ENCODE measurements at places on chromosomes 1 and 21.
A peak's percentile ranks its signal among the peaks of the same experiment; 100 is the strongest.

GRCh38 chr1:212655668-212656440 lies 43.8 kb downstream of the BATF3 start:
- DNase-seq, result peak; percentile 44

GRCh38 chr1:78091215-78091813 lies 45.5 kb downstream of the GIPC2 start:
- no peak for DNase-seq

DNA sequence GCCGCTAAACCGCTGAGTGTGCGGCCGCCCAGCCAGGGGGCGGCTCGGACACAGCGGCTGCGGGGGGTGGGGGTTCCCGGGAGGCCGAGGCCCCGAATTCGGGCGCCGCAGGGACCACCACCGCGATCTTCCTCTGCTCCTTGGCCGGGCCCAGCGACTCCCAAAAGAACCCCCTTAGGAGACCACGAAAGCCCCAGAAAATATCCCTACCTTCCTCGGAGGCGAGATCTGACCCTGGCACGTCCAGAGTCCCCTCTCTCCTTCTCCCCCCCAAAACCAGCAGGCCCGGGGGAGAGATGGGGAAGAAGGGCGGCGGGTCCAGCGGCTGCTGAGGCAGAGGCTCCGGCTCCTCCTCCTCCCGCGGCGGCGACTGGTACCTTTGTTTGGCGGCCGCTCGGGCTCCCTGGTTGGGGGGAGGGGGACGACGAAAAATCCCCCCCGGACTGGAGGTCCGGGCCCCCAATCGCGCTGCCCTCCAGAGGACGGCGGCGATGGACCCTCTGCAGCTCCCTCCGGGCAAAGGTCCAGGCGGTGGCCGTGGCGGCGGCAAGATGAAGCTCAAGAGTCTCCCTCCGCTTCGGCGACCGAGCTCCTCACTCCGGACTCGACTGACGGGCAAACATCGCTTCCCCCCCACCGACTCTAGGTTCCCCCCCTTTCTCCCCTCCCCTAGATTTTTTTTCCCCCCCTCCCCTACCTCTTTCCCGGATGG lies at the start of gene ARID4B:
ARID4B (minus strand) TSS at position 621 of the 712 bp plus-strand sequence. CDS start 1,260 bp downstream, outside the sequence.
- DNase-seq, result peak; percentile 99

GRCh38 chr1:30102605-30103004 lies 620.8 kb downstream of the MATN1 start:
- no peak for DNase-seq

- no peak for DNase-seq
Observed at GRCh38 chr1:27928216-27928954, 6.4 kb upstream of the SMPDL3B start.

DNA sequence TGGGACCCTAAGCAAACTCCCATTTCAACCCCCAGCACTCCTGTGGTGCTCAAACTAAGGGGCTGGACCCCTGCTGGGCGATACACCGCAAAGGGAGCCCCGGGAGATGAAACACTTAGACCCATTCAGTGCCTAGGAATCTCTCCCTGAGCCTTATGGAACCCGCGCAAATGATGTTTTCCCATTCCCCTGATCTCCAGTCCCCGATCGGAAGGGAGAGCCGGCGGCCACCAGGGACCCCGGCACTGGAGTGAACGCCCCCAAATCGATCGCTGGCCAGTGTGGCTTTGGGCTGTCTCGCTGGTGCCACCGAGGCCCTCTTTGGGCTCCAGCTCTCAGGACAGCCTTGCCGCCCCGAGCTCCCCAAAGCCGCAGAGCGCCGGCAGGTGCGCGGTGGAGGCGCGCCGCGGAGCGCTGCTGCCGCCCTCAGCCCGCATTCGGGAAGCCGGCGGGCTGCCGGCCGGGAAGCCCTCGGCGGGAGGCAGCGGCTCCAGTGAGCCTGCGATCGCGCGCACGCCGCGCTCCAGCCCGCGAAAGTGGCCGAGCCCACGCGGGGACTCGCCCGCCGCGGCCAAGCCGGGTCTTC lies 1.1 kb downstream of the PLXNA2 start:
- DNase-seq, result no peak

GRCh38 chr1:24091971-24092482 lies 19.9 kb downstream of the MYOM3 start:
- DNase-seq, result peak; percentile 54

- DNase-seq, result peak; percentile 32
Observed at GRCh38 chr1:197249324-197249723, 18.7 kb upstream of the CRB1 start.

- DNase-seq, result no peak
Observed at GRCh38 chr1:78054972-78055371, 9.2 kb downstream of the GIPC2 start.

GRCh38 chr1:54567961-54568360 lies 19.9 kb downstream of the ACOT11 start:
- DNase-seq, result peak; percentile 75

DNA sequence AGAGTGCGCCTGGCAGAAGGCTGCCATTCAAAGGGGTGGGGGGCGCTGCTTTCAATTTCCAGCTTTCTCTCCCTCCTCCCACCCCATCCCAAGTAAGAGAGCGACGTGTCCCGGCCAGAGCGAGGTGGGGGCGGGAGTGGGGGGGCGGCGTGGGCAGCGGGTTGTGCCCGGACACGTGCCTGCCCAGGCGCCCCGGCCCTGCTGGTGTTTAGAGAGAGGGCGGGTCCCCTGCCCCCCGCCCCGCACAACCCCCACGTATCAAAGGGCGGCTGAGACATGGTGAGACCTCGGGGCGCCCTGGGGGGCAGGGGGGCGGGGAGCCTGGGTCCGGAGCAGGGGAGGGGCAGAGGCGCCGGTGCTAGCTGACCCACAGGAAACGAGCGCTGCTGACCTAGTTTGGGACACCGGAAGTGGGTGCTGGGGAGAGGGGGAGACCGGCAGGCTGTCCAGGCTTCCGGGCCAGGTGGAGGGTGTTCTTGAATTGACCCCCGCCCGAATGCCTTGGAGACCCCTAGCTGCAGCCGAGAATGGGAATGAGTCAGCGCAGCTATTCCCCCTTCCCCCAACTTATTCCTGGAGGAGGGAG lies 1.3 kb downstream of the ZBTB7B start:
- DNase-seq, result peak; percentile 90

DNA sequence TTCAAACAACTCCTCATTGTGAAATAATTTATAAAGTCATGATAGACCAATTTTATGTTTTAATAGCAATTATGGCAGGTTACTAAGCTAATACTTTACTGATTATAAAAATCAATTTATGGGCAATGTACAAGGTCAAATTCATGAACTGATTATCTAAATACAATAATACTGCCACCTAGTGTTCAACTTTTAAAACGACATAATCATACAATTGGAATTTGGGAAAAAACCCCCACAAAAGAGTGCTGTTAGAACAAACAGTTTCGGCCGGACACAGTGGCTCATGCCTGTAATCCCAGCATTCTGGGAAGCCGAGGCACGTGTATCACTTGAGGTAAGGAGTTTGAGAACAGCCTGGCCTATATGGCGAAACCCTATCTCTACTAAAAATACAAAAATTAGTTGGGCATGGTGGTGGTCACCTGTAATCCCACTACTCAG lies 14.0 kb downstream of the GTF2B start:
- DNase-seq, result no peak

DNA sequence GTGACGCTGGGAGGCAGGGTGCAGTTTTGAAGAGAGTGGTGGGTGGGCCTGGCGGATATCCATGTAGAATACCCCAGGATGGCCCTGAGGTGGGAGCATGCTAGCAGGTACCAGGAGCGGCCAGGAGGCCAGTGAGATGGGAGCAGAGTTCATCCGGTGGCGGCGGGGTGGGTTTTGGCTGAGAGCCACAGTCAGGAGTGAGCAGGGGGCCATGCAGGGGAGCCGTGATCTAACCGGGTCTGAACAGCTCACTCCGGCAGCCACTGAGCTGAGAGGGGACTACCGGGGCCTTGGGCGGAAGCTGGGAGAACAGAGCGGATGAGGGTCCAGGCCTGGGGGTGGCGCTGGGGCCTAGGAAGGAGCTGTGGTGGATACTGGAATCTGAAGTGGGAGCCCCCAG lies 47.6 kb upstream of the LRP8 start:
- no peak for DNase-seq

- peak; percentile 95 for DNase-seq
Observed at GRCh38 chr1:119631433-119632102, 16.5 kb downstream of the ZNF697 start.
